ENCODE measurements at places on chromosomes 12 and 14.

GRCh38 chr14:20714593-20715250 lies 26.2 kb downstream of the ANG start:
- no peaks in the 10 kb centered on the region for H3K27me3 ChIP-seq
- DNase-seq, result peak; percentile 17
- H3K27ac ChIP-seq, result no peak overlapping the region
- no peaks in the 10 kb centered on the region for H3K36me3 ChIP-seq
- no peak overlapping the region for H3K4me3 ChIP-seq
- no peaks in the 10 kb centered on the region for H3K4me1 ChIP-seq

GRCh38 chr12:104505095-104505818 lies 48.5 kb downstream of the CHST11 start:
- H3K4me3 ChIP-seq, result no peak overlapping the region
- H3K4me1 ChIP-seq, result peaks cover 70% of the 10 kb centered on the region
- H3K36me3 ChIP-seq, result peaks cover 68% of the 10 kb centered on the region
- DNase-seq, result no peak
- H3K27me3 ChIP-seq, result no peaks in the 10 kb centered on the region

- no peaks in the 10 kb centered on the region for H3K27me3 ChIP-seq
- no peaks in the 10 kb centered on the region for H3K4me1 ChIP-seq
- H3K4me3 ChIP-seq, result no peak overlapping the region
- H3K27ac ChIP-seq, result no peak overlapping the region
- DNase-seq, result no peak
Observed at GRCh38 chr12:56529656-56530055, 8.0 kb downstream of the RBMS2 start.

GRCh38 chr12:1916371-1917171 lies 1.9 kb downstream of the CACNA2D4 start:
- H3K27me3 ChIP-seq, result no peaks in the 10 kb centered on the region
- H3K36me3 ChIP-seq, result no peaks in the 10 kb centered on the region
- no peak overlapping the region for H3K27ac ChIP-seq
- DNase-seq, result no peak

DNA sequence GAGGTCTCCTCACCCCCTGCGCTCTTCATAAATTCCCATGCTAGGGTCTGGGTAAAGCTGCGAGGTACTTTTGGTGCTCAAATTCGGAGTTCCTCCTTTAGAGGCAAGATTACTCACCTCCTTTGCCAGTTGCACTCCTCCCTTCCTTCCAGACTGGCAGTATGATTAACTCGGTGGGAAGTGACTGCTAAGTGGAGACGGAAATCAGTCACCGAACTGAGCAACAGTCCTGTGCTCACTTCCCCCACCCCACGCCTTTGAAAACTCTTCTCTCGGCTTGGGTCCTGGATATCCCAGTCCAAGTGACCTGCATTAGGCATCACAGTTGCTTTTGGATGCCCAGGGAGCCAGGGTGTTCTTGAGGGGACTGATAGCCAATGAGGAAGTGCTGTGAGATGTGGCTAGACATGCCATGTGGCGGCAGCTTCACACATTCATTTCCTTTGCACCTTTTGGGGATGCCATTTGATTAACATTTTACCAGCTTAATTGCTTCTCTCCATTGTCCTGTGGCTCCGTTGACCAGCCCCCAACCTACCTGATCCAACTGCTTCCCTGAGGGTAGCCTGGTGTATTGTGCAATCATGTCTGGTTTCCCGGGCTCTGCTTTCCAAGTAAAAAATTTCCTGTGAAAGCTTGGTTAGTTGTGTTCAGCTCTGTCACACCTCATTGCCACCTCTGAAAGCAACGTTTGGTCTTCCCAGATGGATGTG lies 840 bp downstream of the PNP start:
- H3K4me1 ChIP-seq, result peaks cover 8% of the 10 kb centered on the region
- DNase-seq, result peak; percentile 80
- peak overlapping the region; percentile 80 for H3K4me3 ChIP-seq
- peaks cover 37% of the 10 kb centered on the region for H3K36me3 ChIP-seq
- peak overlapping the region; percentile 68 for H3K27ac ChIP-seq

DNA sequence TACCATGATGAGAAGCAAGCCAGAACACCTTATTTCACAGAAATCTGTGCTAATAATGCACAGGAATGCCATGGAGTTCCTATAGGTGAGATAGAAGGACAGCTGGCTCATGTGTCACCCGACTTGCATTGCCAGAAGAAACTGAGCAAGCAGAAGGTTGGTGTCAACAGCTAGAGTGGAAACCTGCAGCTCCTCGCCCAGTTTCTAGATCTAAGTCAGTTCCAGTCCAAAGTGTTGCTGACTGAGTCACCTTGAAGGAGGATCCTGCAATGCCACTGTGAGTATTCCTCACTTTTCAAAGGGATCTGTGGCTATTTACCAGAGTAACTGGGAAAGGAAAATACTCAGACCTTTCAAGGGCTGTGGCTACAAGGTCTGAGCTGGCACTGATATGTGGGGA lies 17.1 kb downstream of the CDKL1 start:
- no peak overlapping the region for H3K4me3 ChIP-seq
- no peak for DNase-seq
- H3K27ac ChIP-seq, result no peak overlapping the region
- no peaks in the 10 kb centered on the region for H3K36me3 ChIP-seq
- H3K27me3 ChIP-seq, result no peaks in the 10 kb centered on the region
- no peaks in the 10 kb centered on the region for H3K4me1 ChIP-seq
